ENCODE measurements at places on chromosomes 6 and 20.

GRCh38 chr6:157804448-157805327 is 18.4 kb upstream of the SNX9 start:
- DNase-seq: no peak

- no peak for DNase-seq
These were observed 71.4 kb downstream of the CEP57L1 start for GRCh38 chr6:109166673-109167072.

DNA sequence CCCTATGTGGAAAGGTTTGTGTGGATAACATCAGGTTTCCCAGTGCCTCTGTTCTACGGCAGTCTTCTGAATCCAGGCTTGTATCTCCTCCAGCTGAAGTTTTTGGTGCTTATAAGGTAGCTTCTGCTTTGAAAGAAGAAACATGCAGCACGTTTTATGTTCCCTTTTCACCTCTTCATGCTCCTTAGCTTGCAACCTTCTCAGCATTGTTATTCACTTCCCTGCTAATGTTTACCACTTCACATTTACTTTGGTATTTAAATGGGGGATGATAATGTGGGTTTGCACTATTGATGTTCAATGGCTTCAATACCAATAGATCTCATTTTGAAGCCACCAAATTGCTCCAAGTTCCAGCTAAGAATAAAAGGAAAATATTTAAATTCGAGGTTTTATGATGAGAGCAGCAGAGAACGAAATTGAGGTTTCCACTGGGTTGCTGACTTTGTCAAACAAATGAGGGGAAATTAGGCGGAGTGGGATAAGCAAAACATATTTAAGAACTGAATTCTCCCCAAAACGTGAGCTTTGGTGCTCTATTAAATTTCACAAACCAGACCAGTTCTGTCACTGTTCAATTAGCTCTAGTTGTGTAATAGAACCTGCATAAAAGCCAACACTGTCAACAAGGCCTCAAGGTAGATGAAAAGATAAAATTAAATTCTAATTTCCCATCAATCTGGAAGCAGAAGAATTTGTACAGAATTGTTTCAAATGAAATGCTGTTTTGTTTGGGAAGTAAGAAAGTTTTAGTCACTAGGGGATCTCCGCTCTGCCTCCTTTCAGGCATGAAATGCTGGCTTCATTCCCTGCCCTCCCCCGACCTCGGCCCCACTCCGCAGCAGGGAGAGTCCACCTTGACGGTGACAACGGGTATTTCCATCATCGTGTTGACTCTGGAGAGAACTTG is 1.4 kb downstream of the IL22RA2 start:
- no peak for DNase-seq

DNA sequence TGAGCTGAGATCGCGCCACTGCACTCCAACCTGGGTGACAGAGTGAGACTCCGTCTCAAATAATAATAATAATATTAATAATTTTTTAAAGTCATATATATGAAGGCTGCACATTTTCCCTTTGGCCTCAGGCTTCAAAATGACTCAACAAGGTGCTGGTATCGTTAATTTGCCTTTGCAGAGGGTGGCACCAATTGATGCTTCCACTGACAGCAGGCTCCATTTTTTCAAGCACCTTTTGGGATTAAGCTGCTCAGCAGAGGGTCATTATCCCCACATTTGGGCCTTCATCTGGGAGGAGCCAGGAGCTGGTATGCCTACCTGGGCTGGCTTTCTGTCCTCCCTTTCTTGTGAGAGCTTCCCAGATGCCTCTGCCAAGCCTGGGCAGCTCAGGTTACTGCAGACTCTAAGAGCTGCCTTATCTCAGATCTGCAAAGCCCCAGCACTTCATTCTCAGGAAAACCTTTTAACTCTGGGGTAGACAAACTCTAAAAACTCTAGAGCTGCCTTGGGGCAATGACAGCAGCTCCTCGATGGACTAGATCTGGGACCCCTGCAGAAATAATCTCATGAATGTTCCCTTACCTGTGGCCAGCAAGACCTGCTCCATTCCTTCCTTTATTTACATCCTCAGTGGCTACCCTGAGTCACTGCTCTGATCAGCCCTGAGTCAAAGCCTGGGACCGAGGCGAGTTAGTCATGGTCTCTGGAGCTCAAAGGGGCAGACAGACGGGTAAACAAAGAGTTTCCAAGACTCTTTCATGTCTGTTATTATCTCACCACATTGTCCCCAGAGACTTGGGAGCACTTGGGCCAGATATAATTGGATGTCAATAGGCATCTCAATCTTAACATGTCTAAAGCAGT is 80.0 kb upstream of the EYA2 start:
- no peak for DNase-seq

DNA sequence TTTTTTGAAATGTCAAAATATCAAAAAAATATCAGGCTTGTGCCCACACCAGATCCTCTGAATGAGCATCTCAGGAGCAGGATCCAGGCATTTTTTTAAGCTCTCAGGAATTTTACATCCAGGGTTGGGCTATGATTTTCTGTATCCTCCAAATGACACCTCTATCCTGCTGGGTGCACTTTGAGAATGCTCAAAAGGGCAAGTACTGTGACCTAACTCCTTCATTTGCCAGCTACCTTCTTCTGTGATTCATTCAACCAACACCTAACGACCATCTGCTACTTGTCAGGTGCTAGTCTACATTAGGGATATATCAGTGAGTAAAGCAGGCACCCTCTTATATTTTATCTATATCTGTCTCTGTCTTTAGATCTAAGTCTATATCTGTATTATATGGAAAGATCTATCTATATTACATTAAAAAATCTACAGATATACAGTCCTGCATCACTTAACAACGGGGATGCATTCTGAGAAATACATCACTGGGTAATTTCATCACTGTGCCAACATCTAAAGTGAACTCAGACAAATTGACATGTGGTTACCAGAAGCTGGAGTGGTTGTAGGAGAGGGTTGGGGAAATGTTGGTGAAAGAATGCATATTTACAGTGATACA is 131.6 kb downstream of the KIF16B start:
- no peak for DNase-seq

DNA sequence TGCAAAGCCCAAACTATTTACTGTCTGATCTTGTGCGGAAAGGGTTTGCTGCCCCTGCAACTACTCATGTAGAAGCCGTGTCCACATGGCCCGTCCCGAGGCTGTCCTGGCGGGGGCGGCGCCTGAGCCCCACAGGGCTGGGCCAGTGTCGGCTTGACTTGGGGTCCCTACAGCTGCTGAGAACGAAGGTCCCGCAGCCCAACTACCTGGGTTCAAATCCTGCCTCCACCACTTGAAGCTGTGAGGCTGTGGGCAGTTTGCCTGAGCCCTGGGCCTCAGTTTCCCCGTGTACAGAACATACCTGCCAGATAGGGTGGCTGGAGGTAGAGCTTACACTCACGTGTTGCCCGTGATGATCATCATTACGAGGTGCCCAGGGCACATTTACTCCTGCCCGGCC is 111.1 kb downstream of the SULF2 start:
- peak; percentile 78 for DNase-seq

- DNase-seq: peak; percentile 91
These were observed 252.8 kb downstream of the CDH26 start for GRCh38 chr20:60210779-60211617.

DNA sequence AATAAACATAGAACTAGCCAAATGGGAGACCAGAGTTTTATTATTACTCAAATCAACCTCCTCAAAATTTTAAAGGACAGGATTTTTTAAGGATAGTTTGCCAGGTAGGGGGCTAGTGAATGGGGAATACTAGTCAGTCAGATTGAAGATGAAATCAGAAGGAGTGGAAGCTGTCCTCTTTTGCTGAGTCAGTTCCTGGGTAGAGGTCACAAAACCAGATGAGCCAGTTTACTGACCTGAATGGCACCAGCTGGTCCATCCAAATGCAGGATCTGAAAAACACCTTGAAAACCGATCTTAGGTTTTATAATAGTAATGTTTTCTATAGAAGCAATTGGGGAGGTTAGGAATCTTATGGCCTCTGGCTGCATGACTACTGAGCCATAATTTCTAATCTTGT is 558.2 kb downstream of the PKHD1 start:
- no peak for DNase-seq

- DNase-seq: no peak
These were observed 133.9 kb downstream of the AGPAT4 start for GRCh38 chr6:161139766-161140553.

DNA sequence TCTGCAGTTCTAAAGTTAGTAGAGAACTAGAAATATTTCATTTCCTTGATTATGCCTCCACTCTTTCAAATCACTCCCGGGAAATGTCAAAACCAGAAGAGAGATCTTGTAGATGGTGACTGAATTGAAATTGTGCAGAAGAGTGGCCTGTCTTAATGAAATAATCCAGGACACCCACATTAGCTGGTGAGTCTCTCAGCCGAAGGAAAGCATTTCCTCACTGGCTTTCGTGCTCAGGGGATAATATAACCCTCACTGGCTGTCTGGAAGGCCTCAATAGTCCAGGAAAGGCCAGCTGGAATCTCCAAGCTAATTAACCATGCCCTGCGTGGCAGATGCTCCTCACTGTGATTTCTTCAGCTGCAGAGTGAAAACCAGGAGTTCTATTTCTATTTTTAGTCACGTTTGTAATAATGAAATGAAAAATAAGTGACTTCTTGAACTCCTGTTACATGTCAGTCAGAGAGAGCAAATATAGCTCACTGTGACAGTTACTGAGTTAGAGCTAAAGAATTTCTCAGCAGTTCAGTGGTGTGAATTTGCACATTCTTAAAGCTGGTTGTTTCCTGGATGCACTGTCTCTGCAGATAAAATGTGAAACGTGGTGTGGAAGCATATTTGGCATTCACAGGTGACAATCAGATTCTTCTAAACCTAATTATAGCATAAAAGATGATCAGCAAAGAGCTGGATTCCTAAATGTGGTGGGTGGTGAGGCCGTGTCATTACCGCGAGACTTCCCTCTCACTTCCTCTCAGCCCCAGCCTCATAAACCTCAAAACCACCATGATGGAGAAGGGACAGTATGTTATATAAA is 211.7 kb downstream of the LMBRD1 start:
- no peak for DNase-seq

- peak; percentile 82 for DNase-seq
These were observed 741 bp upstream of the PNISR start for GRCh38 chr6:99425647-99426450.

GRCh38 chr6:111530218-111530617 is 47.2 kb upstream of the REV3L start:
- no peak for DNase-seq

GRCh38 chr6:83160167-83160566 is 32.9 kb downstream of the PGM3 start:
- DNase-seq: no peak

DNA sequence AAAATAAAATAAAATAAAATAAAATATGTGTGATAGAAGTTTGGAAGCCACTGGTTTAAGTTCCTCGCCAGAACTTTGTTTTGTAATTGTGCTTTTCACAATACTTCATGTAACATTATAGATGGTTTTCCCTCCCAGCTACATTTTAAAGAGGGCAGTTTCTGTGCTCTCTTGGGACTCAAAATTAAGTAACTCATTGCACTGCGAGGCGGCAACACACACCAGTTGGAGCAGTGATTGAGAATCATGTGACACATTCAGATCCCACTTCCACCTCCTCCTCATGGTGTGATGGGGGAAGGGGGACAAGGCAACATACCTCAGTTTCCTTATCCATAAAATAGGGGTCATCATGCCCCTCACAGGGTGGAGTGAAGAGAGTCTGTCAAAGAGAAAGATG is 7.5 kb downstream of the C2 start:
- DNase-seq: no peak

- no peak for DNase-seq
These were observed 3.0 kb downstream of the SLC25A27 start for GRCh38 chr6:46655803-46656202.

GRCh38 chr20:43137160-43137559 is 52.5 kb downstream of the PTPRT start:
- DNase-seq: no peak

- no peak for DNase-seq
These were observed 360.1 kb downstream of the HDGFL1 start for GRCh38 chr6:22929311-22929985.

GRCh38 chr20:35151736-35152135 is 4.6 kb upstream of the EDEM2 start:
- DNase-seq: no peak

GRCh38 chr20:63739130-63740069 is at the start of gene SLC2A4RG:
SLC2A4RG (plus strand) TSS chr20:63739776; CDS start chr20:63739913, 137 bp downstream.
- DNase-seq: peak; percentile 60

DNA sequence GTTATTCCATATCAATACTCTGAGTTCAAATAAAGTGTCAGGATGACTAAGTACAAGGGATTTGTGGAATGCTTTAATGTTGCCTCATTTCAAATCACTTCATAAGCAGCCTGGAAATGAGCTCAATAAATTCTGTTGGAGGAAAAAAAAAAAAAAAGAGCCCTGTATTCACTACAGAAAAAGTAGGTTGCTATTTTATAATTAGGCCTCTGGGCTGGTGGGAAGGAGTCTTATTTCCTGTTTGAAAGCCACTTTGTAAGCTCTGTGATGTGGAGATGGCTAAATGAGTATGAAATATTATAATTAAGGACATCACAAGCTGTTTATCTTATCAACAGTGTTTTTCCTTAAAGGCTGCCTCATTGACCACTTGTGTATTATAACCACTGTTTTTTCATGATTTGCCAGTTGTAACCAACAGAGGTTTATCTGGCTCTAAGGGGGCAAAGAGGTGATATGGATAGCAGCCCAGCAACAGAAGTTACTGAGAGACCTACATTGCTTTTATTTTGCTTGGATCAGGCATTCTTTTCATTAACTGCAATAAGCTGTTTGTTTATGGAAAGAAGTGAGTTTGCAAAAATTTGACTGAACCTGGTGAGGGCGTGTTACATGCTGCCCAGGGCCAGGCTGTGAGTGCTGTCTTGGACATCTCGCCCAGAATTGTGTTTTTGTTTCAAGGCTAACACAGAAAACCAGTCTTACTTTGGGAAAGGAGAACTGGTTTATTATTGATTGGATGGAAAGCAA is 563.3 kb upstream of the MAP3K7 start:
- DNase-seq: no peak

- no peak for DNase-seq
These were observed 138.1 kb downstream of the FNDC1 start for GRCh38 chr6:159307246-159307790.

DNA sequence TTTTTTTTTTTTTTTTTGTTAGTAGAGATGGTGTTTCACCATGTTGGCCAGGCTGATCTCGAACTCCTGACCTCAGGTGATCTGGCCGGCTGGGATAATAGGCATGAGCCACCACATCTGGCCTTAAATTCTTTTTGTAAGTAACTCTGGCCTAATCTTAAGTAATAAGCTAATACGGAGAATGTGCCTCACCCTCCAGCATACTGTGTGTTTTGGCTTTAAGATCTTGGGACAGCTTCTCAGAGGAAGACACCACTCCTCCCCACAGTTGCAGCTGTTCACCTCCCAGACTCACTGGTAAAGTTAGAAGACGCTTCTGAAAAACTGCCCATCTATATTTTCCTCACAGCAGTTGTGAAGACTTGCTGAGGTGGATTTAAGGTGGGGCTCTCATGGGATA is 120.8 kb downstream of the CCDC170 start:
- no peak for DNase-seq

GRCh38 chr6:111210194-111210728 is 123.0 kb downstream of the SLC16A10 start:
- no peak for DNase-seq

DNA sequence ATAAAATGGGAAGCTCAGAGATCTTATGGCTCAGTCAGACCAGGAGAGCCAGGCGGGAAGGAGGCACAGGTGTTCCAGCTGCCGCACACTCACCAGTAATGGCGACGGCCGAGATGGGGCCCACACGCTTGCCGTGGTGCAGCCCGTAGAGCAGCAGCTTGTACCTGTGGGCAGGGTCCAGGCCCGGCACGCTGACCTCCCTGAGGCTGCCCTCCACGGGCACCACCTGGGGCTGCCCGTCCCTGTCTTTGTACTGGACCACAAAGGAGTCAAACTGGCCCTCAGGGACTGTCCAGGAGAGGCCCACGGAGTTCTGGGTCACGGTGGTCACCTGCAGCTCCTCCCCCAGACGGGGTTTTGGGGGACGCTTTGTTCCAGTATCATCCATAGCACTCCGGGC is 31.2 kb downstream of the CYP21A2 start:
- no peak for DNase-seq

Data from posterior cingulate gyrus (tissue), 11 donors.